Fibroblast of villous mesenchyme (primary cell): ENCODE measurements at places on chromosomes 7 and 10. TPM values are rescaled to one million over a fixed set of nuclear protein-coding genes. Genes with fewer than 3 reads are reported as not detected.

Gene GLI3
- 4.3 and 7.1 TPM in 2 replicates for total RNA-seq

Gene ADD3
- total RNA-seq: 68.3 and 97.6 TPM in 2 replicates

Gene MSS51
- 1.3 TPM in 2 replicates for total RNA-seq

Gene ADIRF
- total RNA-seq: 2.6 and 5.2 TPM in 2 replicates

Gene FGFR2
- 0.32 and 0.86 TPM in 2 replicates for total RNA-seq

Gene ANKIB1
- total RNA-seq: 58.0 and 91.1 TPM in 2 replicates

Gene MMRN2
- 0.86 and 2.3 TPM in 2 replicates for total RNA-seq

Gene HHEX
- total RNA-seq: 0.43 and 1.3 TPM in 2 replicates

Gene SFTPA1
- total RNA-seq: not detected in 2 replicates

Gene SLC4A2
- 85.5 and 102 TPM in 2 replicates for total RNA-seq

Gene DOCK1
- total RNA-seq: 87.9 and 99.7 TPM in 2 replicates

Gene CFAP43
- under 0.01 TPM in 1 of 2 replicates, not detected in the other for total RNA-seq

Gene TMEM139
- total RNA-seq: not detected in 2 replicates

Gene ASB4
- not detected in 2 replicates for total RNA-seq

Gene DYNC1I1
- total RNA-seq: 0.43 and 1.9 TPM in 2 replicates

Gene SPDYE9
- not detected in 2 replicates for total RNA-seq

Gene IFT22
- total RNA-seq: 25.5 and 26.4 TPM in 2 replicates

Gene SPDYE16
- not detected in 2 replicates for total RNA-seq

Gene TMEM273
- total RNA-seq: not detected in 2 replicates

Gene FBXL13
- 1.3 and 2.2 TPM in 2 replicates for total RNA-seq

Gene AKR1C3
- 5.8 and 16.4 TPM in 2 replicates for total RNA-seq
